ENCODE measurements at places on chromosomes 1 and 21.

DNA sequence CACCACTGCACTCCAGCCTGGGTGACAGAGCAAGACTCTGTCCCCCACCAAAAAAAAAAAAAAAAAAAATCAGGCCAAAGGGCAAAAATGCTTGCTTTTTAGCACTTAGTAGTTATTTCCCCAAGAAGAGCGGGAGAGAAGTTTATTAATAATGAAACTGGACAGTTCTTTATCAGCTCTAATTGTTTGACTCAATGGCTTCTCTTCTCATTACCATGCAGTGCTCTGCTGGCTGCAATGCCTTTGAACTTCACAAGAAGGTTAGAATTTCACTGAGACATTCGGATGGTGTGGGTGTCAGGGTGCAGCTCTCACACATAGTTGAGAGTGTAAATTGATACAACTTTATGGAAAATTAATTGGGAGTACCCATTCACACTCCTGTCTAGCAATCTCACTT lies 63.7 kb downstream of the EDARADD start:
- DNase-seq, result no peak

- DNase-seq, result no peak
These were observed 8.6 kb downstream of the CLDN14 start for GRCh38 chr21:36471254-36471723.

- DNase-seq, result no peak
These were observed 82.0 kb downstream of the RPAP2 start for GRCh38 chr1:92380867-92381266.

DNA sequence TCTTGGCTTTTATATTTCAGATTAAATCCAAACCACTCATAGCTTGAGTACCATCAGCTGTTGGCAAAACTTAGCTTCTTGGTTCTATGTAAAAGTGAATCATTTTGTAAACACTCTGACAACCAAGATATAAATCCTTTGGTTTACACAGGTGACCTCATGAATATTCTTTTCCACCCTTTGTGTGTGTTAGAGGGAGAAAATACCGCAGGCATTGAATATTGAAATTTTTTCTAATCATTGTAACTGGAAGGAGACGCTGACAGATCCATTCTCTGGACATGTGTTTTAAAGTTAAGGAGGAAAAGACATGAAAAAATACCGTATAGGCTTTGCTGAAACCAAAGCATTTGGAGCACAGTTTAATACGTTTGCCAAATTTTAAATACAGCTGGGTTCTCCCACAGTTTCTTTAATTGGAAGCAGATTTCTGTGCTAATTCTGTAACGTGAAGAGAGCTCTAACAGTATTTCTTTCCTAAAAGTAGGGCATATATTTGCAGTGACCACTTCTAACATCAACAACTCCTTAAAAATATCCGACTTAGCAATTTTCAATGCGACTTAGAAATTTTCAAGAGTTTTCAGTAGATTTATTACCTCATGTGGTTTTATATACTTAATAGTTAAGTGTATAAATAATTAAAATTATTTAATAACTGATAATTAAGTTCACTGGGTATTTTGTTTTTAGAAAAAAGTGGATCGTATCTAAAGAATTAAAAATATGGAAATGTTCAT lies 388.2 kb downstream of the USP25 start:
- no peak for DNase-seq

DNA sequence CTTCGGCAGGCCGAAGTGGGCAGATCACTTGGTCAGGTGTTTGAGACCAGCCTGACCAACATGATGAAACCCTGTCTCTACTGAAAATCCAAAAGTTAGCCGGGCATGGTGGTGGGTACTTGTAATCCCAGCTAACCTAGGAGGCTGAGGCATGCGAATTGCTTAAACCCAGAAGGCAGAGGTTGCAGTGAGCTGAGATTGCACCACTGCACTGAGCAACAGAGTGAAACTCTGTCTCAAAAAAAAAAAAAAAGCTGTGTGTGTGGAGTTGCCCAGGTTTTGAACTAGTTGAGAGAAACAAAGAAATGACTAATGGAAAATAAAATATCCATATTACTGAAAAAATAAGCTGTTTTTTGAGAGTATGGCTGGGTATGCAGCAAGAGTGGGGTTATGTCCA lies 100.2 kb downstream of the GTF2B start:
- DNase-seq, result no peak

- no peak for DNase-seq
These were observed 130.3 kb downstream of the FGGY start for GRCh38 chr1:59427155-59427554.

DNA sequence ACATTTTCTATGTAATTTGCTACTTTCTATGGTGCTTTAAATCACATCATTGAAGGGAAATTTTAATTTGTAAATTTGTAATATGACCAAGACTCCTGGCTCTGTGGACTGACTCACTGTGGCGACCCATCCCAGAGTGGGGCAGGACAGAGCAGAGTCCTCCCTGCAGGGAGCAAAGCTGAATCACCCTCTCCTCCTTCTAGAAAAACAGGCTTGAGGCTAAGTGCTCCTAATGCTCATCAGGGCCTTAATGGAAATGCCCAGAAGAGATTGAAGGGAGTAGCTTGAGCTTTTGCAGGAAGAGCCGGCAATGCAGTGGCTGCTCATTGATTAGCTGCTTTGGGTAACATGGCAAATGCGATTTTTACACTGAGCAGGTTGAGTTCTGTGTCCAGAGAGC lies 16.8 kb downstream of the S100A10 start:
- DNase-seq, result no peak

DNA sequence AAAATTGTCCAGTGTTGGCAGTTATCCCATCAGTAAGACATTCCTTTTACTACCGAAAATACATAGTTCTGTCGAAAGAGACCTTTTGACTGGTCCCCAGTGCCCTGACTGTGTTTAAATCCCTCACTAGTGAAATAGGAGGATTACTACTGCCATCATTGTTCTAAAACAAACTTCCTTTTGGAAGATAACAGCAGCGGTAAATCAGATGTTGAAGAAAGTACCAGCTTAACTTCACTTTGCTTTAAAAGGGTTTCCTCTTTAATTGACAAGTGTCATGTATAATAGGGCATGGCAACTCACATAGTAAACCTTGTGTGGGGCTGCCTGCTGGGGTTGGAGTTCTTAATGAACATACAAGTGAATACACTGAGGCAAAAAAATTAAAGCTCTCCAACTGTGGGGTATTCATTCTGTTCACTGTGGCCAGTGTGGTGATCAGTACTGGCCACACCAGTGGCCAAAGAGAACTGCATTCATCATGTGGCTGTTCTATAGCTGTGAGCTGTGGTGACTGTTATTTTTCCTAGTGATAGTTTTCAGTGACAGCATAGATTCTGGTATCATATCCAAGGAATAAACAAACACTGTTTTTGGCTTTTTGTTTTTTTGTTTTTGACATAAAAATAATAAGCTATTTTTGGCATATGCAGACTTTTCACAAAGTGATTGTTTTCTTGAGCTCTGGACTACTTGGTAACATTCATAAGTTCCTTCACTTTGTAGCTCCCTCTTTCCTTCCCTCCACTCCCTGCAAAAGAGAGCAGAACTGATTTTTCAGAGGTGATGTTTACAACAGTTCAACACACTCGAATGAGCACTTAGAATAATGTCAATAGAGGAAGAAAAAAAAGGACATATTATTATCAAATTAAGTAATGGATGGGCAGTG lies 74.5 kb downstream of the NFIA start:
- no peak for DNase-seq

DNA sequence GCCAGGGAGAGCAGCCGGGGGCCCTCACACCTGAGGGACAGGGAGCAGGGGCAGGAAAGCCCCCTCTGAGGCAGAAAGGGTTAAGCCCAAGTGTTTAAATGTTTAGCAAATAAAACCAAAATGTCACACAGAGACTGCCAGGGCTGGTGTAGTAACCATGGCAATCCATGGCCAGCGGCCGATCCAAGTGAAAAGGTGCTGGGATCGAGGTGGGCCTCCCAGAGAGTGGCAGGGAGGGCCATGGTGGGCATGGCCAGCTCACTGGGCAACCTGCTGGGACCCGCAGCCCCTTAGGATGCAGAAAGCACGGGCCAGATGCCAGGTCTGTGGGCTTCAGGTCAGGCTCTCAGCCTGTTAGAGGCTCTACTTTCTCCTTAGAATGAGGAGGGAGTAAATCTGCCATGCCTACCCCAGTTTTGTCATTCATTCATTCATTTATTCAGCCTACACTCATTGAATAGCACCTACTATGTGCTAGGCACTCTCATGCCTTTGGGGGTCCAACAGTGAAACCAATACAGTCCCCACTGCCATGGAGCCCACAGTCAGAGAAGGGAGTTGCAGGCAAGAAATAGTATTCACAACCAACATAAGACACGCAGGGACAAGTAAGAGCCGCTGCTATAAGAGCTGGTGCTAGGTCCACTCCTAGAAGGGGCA lies 56.1 kb downstream of the KCNN3 start:
- no peak for DNase-seq

GRCh38 chr1:82542766-82543165 lies 742.0 kb downstream of the ADGRL2 start:
- DNase-seq, result no peak

GRCh38 chr1:184482136-184482535 lies 95.3 kb downstream of the C1orf21 start:
- DNase-seq, result no peak

DNA sequence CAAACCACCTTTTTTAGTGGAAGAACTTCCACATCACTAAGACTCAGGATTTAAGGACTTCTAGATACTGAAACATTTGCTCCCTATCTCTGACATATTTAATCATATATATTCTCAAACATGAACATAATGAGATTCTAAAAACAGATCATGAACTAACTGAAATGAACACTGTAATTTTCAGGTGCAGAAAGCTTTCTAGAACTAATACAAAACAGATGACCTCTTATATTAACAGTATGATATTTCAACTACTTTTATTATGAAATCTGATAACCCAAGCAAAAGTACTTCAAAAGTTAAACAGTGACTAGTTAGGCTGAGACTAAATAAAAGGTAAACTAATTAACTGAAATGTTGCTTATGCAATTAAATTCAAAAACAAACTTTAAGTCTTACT lies 157.5 kb downstream of the COP1 start:
- no peak for DNase-seq

DNA sequence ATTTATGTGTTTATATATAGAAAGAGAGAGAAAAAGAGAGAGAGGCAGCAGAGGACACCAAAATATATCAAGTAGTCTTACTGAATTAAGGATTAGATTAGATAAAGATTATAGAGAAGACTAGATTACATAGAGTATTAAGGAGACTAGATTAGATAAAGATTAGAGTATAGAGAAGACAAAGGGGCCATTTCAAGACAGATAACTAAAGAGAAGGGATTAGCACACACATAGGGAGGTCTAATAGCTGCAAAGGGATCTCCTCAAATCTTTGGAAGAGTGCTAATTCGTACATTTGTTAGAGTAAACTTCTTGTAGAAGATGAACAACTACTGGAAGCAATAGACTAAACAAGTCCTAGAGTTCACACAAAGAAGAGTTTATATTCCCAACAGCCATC lies 34.2 kb downstream of the OR6Y1 start:
- no peak for DNase-seq

Data from NT2/D1 (cell line).